NCI-H187 (cell line): ENCODE measurements at places on chromosomes 1 and 21.

DNA sequence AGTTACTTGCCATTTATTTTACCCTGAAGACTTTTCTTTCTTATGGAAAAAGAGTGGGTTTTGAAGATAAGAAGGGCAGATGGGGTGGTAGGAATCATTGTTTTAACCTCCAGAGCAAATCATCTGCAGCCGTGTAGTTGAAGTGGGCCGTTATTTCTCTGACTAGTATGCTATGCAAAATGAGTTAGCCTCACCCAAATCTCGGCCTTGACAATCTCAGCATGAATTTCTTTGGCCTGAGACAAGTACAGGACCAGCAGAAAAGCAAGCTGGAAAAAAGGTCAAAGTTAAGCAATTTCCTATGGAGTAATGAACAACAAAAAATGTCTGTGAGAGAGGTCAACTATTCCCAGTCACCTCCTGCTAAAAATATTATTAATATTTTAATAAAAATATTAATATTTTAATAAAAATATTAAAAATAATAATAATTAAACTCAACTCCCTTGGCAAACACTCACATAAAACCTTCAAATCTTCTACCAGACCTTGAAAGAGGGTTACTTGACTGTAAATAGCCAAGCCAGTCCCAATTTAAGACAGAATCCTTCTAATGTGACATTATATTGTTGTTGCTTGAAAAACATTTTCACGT, 6.8 kb upstream of the TEKT2 start:
- DNase-seq, result no peak

DNA sequence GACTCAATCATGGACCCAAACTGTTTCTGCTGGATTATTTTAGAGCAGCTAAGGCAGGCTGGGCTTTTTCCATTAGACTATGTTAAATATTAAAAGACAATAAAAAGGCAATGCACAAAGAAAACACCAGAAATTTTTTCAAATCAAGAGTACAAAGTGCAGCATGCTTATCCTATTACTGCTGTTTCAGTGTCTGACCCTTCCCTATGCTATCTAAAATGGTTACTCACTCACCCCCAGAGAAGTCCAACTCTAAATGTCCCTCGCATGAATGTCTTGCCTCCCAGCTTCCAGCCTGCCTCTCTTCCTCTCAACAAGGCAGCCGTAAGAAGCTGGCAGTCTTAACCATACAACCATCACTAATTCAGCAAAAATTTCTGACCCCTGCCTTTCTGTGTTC, 108.7 kb upstream of the SYT6 start:
- DNase-seq, result no peak

GRCh38 chr1:237166086-237166485, 124.1 kb downstream of the RYR2 start:
- DNase-seq, result no peak

GRCh38 chr1:193368302-193368701, 181.9 kb upstream of the B3GALT2 start:
- no peak for DNase-seq

- no peak for DNase-seq
Observed at GRCh38 chr1:152022474-152022873, 14.3 kb downstream of the S100A11 start.

GRCh38 chr1:109589177-109589576, 30.2 kb downstream of the GNAT2 start:
- no peak for DNase-seq

- DNase-seq, result no peak
Observed at GRCh38 chr1:205350691-205351141, 6.0 kb downstream of the KLHDC8A start.

DNA sequence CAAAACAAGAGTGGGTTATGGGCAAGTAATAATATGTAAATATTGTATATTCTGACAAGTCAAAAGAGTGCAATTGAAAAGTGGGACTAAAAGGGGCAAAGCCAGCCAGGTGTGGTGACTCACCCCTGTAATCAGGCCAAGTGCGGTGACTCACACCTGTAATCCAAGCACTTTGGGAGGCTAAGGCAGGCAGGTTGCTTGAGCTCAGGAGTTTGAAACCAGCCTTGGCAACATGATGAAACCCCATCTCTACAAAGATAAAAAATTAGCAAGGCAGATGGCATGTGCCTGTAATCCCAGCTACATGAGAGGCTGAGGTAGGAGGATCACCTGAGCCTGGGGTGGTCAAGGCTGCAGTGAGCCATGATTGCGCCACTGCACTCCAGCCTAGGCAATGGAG, 304.0 kb downstream of the HHIPL2 start:
- no peak for DNase-seq

GRCh38 chr21:44306936-44307704, 7.3 kb downstream of the PFKL start:
- DNase-seq, result no peak

GRCh38 chr1:186325239-186325638, 49.8 kb downstream of the TPR start:
- no peak for DNase-seq

DNA sequence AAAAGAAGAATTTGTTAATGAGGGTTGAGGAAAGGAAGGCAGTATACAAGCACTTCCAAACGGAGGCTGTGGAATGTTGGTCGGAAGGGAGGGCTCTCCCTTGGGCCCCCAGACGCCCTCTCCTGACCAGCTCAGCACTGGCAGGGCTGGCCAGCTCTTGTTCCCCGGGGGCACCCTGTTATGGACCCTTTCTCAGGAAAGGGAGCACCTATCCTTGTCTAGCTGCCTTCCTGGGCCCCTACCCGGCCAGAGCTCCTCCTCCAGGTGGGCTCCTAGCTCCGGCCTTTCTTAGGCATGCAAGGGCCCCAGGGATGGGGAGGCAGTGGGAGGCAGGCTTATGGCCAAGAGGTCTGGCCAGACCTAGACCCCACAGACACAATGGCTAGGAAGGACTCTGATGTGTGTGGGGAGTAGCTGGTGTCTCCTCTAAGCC, 926 bp downstream of the BLACAT1 start:
- DNase-seq, result no peak

DNA sequence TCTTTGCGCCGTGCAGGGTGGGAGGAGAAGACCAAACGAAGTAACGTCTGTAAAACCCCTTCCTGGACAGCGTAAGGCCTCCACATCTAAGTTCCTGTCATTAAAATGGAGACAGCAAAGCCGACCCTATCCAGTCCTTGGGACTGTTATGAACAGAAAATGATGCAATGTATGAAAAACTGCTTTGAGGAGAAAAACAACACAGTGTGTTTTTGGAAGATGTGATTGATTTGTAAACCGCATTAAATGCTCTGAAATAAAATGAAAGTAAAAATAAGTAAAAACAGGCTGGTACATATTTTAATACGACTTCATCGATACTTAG, 827 bp upstream of the URB1 start:
- no peak for DNase-seq

- DNase-seq, result no peak
Observed at GRCh38 chr1:160416369-160416768, 16.0 kb downstream of the VANGL2 start.

DNA sequence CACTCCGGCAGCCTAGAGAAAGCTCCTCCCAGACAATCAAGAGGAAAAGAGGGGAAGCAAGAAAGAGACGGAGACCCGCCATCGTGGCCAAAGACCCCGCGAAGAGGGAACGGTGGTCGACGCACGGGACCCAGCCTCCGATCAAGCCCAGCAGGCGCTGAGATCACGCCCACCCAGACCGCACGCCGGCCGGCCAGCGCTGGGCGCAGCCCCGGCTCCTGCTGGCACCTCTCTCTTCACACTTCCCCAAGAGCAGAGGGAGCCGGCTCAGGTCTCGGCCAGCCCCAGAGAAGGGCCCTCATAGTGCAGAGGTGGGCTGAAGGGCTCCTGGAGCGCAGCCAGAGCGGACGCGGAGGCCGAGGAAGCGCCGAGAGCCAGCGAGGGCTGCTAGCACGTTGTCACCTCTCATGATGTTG, 918.4 kb upstream of the ADAMTS5 start:
- no peak for DNase-seq

DNA sequence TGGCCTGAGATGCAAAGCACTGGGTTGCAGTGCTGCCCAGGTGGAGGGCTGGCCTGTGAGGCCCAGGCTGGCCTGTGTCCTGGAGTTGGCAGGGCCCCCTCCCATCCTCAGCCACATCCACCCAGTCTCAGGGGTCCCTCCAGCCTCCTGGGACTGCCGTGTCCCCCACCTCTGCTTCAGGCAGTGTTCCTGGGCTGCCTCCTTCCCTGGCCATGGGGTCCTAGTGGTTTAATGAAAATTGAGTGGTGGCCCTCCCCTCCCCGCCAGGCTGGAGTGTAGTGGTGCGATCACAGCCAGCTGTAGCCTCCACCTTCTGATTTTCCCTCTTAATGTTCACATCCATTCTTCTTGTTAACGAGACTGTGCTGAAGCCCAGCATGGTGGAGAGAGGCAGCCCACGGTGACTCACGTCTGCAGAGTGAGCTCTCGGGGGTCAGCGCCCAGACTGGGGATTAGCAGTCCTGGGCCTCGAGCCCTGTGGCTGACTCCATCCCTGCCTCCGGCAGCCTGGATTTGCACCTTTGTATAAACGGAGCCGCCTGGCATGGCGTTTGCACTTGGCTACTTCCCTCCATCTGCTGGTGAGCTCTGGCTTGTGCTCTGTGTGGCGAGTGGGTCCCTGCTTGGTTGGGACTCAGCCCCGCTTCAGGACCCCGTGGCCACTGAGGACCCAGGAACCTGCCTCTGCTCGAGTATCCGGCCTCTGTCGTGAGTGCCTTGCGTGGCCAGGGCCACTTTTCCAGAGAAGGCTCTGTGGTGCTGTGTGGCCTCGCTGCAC, 6.9 kb downstream of the MIB2 start:
- DNase-seq, result no peak

GRCh38 chr1:63662841-63663240, 69.6 kb downstream of the PGM1 start:
- DNase-seq, result no peak

DNA sequence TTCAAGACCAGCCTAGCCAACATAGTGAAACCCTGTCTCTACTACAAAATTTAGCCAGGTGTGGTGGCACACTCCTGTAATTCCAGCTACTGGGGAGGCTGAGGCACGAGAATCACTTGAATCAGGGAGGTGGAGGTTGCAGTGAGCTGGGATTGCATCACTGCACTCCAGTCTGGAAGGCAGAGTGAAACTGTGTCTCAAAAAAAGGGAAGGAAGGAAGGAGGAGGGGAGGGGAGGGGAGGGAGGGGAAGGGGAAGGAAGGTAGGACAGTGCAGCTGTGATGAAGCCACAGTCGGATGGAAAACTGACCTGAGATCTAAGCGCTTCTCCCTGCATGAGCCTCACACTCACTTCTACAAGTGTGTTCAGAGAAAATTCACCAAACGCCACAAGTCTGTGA, 22.0 kb upstream of the FHAD1 start:
- no peak for DNase-seq

- DNase-seq, result no peak
Observed at GRCh38 chr1:91864017-91864700, 21.8 kb downstream of the TGFBR3 start.

DNA sequence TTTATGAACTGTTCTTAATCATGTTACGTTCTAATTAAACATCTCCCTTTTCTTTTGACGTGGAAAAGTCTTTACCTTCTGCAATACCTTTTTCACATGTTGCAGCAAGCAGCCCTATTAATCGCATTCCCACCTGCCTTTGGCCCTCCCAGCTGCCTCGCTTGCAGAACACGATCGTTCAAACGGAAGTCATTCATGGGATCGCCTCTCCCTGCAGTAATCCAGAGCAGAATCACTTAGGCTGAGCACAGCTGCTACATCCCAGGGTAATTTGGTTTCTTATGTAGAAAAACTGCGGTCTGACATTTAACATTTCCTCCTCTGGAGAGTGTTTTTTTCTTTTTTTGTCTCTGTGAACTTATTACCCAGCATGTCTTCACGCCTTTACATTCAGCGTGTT, 206.3 kb downstream of the KIF26B start:
- DNase-seq, result no peak

- DNase-seq, result no peak
Observed at GRCh38 chr1:80036690-80037432, 1030.3 kb upstream of the ADGRL4 start.

DNA sequence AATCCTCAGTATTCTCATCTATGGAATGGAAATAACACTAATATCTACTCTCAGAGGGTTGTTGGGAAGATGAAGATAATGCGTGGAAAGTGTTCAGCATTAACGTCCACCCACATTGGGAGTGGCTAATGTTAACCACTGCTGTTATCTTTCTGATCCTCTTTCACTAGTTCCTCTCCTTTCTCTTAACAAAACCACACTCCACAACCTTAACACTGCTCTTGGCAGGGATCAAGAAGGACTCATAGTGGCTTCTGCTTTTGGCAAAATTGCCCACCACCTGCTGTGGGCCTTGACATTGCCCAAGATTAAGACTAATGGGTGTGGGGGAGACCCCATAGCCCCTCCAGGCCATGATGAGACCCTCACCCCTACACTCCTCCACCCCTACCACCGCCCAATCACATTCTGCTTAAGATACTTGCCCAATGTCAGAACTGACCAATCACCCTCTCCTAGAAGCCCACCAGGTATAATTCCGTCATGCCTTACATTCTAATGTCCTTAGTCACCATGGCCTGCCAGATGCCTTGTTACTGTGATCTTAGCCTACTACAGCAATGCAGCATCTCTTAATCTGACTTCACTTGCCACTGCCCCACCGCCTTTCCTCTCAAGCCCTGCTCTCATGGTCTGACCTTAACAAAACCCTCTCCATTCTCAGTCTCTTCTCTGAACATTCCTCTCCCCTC, 27.1 kb downstream of the DHCR24 start:
- no peak for DNase-seq

DNA sequence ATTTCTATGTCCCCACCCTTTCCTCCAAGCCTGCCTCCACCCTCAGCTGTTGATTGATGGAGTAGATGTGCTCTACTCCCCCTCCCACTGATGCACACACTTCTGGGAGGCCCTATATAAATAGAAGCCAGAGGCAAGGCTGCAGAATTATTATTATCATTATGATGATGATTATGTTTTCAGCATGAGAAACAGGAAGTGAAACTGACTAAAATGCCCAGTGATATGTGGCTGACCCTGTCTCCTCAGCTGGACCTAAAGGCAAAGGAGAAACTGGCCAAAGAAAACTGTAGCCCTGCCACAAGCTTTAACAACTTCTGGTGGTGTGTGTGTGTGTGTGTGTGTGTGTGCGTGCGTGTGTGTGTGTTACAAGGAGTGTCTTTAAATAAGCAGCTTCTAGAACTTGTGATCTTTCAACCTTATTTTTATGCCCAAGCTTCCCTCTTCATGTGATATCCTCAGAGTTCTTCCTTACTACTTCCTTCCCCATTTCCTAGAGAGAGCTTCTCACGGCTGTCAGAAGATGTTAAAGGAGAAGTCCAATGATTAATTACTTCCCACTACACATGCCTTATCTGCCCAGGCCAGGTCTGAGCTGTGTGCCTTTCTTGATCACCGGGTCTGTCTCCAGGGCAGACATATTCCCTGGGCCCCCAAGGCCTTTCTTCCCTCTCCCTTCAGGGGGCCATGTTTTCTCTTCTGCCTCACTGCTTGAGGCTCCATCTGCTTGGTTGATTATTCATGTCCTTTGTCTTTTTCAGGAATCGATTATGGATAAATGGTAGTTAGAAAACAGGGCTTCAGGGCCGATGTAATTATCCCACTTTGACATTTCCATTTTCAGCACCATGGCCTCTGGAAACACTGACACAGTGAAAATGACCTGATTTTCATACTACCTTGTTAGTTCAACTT, 11.6 kb upstream of the MAPKAPK2 start:
- no peak for DNase-seq

- DNase-seq, result no peak
Observed at GRCh38 chr1:101667761-101668160, 329.0 kb downstream of the OLFM3 start.

- DNase-seq, result no peak
Observed at GRCh38 chr1:182198006-182198605, 136.6 kb upstream of the ZNF648 start.

- DNase-seq, result no peak
Observed at GRCh38 chr1:233135833-233136232, 159.7 kb downstream of the PCNX2 start.

- no peak for DNase-seq
Observed at GRCh38 chr1:47627016-47627415, 189.2 kb downstream of the FOXD2 start.
